ENCODE measurements at places on chromosomes 1 and 21. TPM values are rescaled to one million over a fixed set of nuclear protein-coding genes. Genes with fewer than 3 reads are reported as not detected.

CCDC24 gene
- 8.1 TPM for total RNA-seq

MSH4 gene
- total RNA-seq: not detected

OR6N1 gene
- total RNA-seq: not detected

FRRS1 gene
- 11.9 TPM for total RNA-seq

PRAMEF1 gene
- total RNA-seq: not detected

GPR37L1 gene
- total RNA-seq: not detected

MAP10 gene
- not detected for total RNA-seq

LYPD8 gene
- not detected for total RNA-seq

RC3H1 gene
- total RNA-seq: 15.4 TPM

KIF17 gene
- total RNA-seq: 0.43 TPM

OR13G1 gene
- total RNA-seq: not detected

LEFTY1 gene
- total RNA-seq: not detected

RHD gene
- not detected for total RNA-seq

KRTAP11-1 gene
- not detected for total RNA-seq

SMIM11 gene
- 4.4 TPM for total RNA-seq

FCRL1 gene
- total RNA-seq: not detected

RCSD1 gene
- not detected for total RNA-seq

DDX20 gene
- total RNA-seq: 21.8 TPM

NBPF10 gene
- total RNA-seq: 0.55 TPM

OR2T35 gene
- total RNA-seq: not detected

ARHGEF11 gene
- total RNA-seq: 20.3 TPM

SFN gene
- total RNA-seq: 67.7 TPM

ACKR1 gene
- total RNA-seq: not detected

GPATCH3 gene
- 22.0 TPM for total RNA-seq

LCE3E gene
- total RNA-seq: not detected

FCGR3A gene
- not detected for total RNA-seq

RNU1-4 gene
- not detected for total RNA-seq

MATN1 gene
- total RNA-seq: not detected

TMCO4 gene
- total RNA-seq: 12.6 TPM

PROK1 gene
- total RNA-seq: not detected

CCT8 gene
- total RNA-seq: 1,037 TPM

C8B gene
- not detected for total RNA-seq

HEYL gene
- total RNA-seq: 1.2 TPM

GBP2 gene
- total RNA-seq: not detected

KANK4 gene
- not detected for total RNA-seq

FAM151A gene
- 1.3 TPM for total RNA-seq

OR2L5 gene
- total RNA-seq: not detected

SDHB gene
- 192 TPM for total RNA-seq

KRTAP19-8 gene
- total RNA-seq: not detected

UQCRH gene
- total RNA-seq: 782 TPM

RIPPLY3 gene
- total RNA-seq: not detected

OR2T11 gene
- total RNA-seq: not detected

EPS8L3 gene
- total RNA-seq: not detected

BRDT gene
- 0.55 TPM for total RNA-seq

KRTAP19-3 gene
- not detected for total RNA-seq

SH3GLB1 gene
- total RNA-seq: 21.7 TPM

NR0B2 gene
- not detected for total RNA-seq

PAX7 gene
- not detected for total RNA-seq

NPHS2 gene
- not detected for total RNA-seq

GPR89B gene
- 12.1 TPM for total RNA-seq

TMPRSS15 gene
- total RNA-seq: 5.7 TPM
